Left renal pelvis (tissue), 4 donors: ENCODE measurements at places on chromosomes 7 and 10. TPM values are rescaled to one million over a fixed set of nuclear protein-coding genes. Genes with fewer than 3 reads are reported as not detected.

GRCh38 chr7:46603780-46604179 is 682.7 kb upstream of the IGFBP3 start:
- DNase-seq, result no peak

Gene MYOZ1
- polyA plus RNA-seq, result 1.4 TPM

DNA sequence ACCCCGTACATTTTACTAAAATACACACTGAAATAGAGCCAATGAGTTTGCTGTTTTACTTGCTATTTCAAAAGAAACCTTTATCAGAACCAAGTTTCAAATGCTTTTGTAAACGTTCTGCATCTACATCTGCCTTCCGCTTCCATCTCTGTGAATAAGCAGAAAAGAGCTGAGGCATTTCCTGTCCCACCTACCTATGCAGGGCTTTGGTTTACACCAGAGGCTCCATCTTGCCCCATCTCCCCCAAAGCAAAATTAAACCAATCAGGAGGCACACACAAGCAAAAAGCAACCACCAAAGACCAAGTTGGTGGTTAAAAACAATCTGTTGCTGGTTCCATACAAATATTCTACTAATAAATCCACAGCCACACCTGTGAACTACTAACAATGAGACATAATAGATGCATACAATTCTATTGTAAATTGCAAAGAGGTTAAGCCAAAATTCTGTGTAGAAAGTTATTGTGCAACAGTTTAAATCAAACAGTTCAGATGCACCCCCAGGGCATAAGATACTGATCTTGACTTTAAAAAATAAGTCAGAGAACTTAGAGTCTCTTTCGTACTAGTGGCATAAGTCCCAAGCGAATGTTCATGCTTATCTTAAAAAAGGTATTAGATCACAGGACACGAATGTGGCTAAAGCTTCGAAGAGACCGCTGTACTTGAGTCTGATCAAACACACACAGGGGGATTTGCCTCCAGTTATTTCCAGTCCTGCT is 83.9 kb downstream of the FGFR2 start:
- DNase-seq, result no peak

- DNase-seq, result no peak
Measured at GRCh38 chr7:128861957-128862570, 592 bp upstream of the ATP6V1F start.

Gene CCDC126
- 22.9 TPM for polyA plus RNA-seq

- no peak for DNase-seq
Measured at GRCh38 chr7:80450621-80451308, 61.1 kb downstream of the GNAT3 start.

DNA sequence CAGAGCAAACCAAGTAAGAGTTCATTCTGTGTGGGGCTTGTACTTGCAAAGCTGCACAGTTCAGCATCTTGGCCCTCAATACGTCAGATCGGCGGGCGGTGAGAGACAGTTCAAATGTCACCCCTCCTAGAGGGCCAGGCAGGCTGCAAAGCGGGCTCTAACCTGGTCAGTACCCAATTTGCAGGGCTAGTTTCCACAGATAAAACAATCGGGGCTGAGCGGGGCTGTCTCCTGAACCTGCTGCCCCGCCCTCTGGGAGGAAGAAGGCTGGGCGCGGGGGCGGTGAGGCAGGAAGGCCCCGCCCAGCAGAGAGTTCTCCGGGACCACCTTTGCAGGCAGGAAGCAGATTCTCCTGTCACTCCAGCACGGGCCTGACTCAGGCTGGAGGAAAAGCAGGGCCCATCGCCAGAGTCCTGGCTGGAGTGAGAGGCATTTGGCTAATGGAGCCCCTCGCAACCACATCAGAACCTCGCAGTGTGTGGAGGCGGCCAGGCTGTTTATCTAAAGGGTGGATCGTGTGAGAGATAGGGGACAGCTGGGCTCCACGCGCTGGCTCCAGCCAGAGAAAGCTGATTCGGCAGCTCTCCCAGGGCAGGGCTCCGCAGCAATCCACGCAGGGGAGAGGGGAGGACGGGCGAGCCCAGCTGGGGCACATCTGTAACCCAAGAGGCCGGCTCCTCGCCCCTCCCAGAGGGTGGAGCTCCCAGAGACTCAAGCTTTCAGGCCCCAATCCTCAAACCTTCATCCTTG is 83.1 kb downstream of the SH3PXD2A start:
- peak; percentile 71 for DNase-seq

Gene DYNC1I1
- polyA plus RNA-seq, result 2.8 TPM

DNA sequence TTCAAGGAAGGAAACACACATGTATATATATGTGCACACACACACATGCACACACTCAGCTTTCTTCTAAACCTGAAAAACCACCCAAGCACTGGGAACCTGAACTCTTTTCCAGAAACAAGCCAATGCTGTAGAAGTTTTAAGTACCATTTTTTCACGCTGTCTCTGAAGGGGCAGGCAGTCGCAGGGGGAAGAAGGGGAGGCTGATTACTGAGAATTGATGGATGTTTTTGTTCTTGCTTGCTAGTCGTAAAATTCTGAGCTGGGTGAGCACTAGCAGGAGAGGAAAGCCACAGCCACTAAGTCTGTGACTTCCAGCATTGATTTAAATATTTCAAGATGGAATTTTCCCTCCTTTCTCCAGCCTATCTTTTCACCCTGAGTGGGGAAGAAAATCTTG is 391.8 kb downstream of the CALN1 start:
- peak; percentile 8 for DNase-seq

DNA sequence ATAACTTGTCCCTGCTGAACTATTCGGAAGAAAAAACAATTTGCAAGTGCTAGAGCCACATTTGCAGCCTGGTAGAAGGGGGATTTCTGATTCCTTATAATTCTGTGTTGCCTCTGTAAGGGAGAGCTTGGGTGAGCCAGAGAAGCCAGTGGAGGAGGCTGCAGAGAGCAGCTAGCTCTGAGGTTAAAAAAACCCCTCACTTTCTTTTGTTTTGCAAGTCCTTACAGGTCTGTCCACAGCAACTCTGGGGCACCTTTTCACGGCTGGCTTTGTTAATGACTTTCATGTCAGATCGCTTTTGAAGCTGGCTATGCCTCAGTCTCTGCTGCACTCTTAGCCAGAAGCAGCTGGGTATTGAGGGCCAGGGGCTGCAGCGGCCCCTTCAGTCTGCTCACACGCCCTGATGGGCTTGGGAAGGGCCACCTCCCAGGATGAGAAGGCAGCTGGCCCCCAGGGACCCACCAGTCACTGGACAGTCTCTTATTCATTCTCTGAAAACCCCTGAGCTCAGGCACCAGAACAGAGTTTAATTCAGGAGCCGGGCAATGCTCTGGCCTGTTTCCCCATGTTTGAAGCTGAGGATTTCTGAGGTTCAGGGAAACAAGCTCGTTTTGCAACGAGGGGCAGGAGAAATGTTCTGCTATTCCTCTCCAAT is 30.9 kb downstream of the TRIM8 start:
- DNase-seq, result no peak

GRCh38 chr10:6185039-6185716 is 17.6 kb upstream of the PFKFB3 start:
- no peak for DNase-seq

DNA sequence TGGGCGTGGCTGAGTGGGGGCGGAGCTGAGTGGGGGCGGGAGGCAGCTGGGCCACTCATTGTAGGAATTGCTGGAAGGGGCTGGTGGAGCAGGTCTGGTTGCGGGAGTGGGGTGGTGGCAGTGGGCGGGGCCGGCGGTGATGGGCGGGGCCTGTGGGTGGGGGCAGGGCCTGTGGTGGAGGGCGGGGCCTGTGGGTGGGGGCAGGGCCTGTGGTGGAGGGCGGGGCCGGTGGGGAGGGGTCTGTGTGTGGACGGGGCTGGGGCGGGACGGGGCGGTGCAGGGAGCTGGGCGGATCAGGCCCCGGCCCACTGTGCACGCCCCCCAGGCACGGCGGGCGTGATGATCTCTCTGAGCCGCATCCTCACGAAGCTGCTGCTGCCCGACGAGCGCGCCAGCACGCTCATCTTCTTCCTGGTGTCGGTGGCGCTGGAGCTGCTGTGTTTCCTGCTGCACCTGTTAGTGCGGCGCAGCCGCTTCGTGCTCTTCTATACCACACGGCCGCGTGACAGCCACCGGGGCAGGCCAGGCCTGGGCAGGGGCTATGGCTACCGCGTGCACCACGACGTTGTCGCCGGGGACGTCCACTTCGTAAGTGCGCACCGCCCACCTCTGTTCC is 14.0 kb downstream of the SLC29A4 start:
- no peak for DNase-seq

- DNase-seq, result no peak
Measured at GRCh38 chr7:99014113-99014985, 129.6 kb downstream of the SMURF1 start.

Gene CTTNBP2
- polyA plus RNA-seq, result 27.5 TPM

- no peak for DNase-seq
Measured at GRCh38 chr7:157177333-157177982, 38.7 kb downstream of the UBE3C start.

Gene PIK3CG
- 3.0 TPM for polyA plus RNA-seq

DNA sequence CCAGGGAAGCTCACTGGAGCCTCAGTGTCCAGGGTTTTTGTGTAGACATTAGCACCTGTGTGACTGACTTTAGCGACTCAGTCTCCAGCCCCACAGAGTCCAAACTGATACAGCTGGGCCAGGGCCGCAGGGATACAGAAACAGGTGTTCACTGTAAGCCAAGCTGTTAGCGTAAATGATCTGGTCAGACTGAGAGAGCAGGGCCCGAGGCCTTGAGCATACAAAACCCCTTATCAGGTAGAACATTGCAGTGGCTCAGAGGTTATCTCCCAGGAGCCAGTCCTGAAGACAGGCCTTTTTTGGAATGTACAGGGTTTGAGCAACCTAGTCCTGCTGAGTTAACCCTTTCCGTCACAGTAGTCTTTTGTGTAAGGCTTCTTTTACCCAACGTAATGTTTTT is 25.0 kb downstream of the LHPP start:
- DNase-seq, result no peak

DNA sequence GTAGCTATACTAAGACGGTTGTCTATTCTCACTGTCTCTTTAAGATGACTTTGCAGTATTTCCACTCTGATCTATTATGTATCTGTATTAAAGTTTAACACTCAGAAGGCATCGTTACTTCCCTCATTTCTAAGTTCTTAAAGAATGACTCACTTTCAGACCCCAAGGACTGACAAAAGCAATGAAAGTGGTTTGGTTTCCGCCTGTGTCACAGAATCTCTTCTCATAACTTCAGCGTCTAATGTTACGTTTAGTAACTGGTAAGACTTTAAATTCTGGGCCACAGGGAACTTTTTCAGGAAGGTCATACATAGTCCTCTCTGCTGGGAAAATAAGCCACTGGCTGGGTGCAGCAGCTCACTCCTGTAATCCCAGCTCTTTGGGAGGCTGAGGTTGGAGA is 892.0 kb upstream of the AUTS2 start:
- DNase-seq, result no peak

- DNase-seq, result no peak
Measured at GRCh38 chr7:148458263-148458662, 132.3 kb upstream of the C7orf33 start.

DNA sequence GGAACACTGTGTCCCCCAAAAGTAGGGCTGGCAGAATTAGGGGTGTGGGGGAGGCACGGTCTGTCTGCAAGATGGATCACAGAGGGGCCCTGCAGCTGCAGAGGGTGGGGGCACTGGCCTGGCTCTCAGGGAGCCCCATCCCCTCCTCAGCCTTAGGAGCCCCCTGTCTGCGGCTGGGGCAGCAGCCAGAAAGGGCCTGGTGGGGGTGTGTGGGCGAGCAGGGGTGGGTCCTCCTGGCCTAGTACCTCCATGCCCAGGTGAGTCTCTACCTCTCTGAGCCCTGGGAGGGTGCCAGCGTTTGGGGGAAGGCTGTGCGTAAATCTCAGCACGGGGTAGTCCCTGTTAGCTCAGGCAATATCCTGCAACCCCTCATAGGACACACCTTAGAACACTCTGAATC is 280.5 kb upstream of the PPP2R2D start:
- DNase-seq, result no peak

GRCh38 chr10:34558093-34558583 is 257.0 kb downstream of the PARD3 start:
- DNase-seq, result no peak

DNA sequence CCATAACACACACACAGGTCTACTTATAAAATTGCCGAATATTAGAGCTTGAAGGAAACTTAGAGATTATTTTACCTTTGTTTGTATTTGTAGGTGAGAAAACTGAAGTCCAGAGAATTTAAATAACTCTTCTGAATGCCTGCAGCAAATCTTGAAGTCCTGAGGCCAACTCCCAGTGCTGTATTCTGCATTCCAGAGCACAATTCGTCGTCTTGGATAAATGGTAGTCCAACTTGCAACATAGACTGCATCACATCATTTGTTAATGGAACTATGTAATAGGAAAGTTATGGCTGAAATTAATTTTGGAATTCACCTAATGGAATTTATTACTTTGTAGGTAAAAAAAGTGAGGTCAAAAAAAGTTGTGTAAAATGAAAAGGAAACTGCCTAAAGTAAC is 37.3 kb upstream of the SEMA3D start:
- no peak for DNase-seq

GRCh38 chr7:91837397-91838070 is 43.0 kb downstream of the MTERF1 start:
- no peak for DNase-seq

DNA sequence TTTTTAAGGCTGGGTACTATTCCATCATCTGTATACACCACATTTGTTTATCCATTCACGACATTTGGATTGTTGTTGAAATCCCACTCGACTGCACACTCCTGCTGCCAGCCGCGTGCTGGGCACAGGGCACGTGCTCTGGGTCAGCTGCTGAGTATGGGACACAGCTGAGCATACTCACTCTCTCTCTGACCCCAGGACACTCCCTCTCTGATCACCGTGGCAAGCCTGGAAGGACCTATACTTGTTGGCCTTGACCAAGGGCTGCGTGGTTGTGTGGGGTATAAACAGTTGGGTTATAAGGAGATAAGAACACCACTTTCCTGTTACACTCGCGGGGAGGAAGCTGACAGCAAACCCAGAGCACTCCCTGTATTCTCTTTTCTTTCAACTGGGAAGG is 153.0 kb upstream of the RHEB start:
- no peak for DNase-seq
